ENCODE measurements at places on chromosomes 6 and 20.

- no peak for DNase-seq
These were observed 4.1 kb upstream of the BNIP5 start for GRCh38 chr6:36340618-36341454.

GRCh38 chr20:23187751-23188150, 101.6 kb upstream of the CD93 start:
- no peak for DNase-seq

GRCh38 chr6:145893586-145893985, 70.6 kb downstream of the SHPRH start:
- DNase-seq: no peak

- DNase-seq: no peak
These were observed 172.9 kb upstream of the CDYL start for GRCh38 chr6:4603291-4603690.

- DNase-seq: no peak
These were observed 20.4 kb downstream of the ZC3H12D start for GRCh38 chr6:149464411-149464810.

GRCh38 chr6:169998457-169998856, 247.0 kb downstream of the ERMARD start:
- no peak for DNase-seq

- DNase-seq: peak; percentile 49
These were observed 252.8 kb downstream of the CDH26 start for GRCh38 chr20:60210779-60211617.

- DNase-seq: no peak
These were observed 93.7 kb downstream of the PSMB1 start for GRCh38 chr6:170459451-170459850.

DNA sequence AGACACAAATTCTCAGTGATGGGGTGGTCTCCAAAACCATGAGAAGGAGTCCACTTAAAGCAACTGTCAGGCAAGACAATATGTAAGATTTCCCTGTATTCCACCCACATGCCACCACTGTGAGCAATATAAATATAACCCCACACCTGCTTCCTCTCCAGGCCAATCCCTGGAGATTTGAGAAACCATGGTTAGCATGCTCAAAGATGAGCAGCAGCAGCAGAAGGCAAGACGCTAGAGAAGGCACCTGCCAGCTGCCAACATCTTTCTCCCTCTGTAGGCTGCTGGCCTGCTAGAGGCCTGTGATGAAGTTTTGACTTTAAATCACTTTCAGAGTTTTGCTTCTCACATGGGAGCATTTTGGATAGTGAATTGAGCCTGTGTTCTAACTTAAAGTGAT, 7.9 kb upstream of the SOD2 start:
- DNase-seq: no peak

GRCh38 chr6:100260584-100260983, 204.1 kb downstream of the SIM1 start:
- no peak for DNase-seq

DNA sequence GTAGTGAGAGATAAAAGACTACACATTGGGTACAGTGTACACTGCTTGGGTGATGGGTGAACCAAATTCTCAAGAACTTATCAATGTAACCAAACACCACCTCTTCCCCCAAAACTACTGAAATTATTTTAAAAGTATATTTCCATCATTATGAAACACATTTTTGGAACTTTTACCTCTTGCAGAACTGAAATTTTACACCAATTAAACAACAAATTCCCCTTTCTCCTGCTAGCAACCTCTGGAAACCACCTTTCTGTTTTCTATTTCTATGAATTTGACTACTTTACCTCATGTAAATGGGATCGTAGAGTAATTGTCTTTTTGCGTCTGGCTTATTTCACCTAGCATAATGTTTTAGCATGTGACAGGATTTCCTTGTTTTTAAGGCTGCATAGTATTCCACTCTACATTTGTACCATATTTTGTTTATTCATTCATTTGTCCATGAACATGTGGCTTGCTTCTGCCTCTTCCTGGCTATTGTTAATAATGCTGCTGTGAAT, 149.9 kb upstream of the PHACTR1 start:
- no peak for DNase-seq

- no peak for DNase-seq
These were observed 114.8 kb upstream of the CD93 start for GRCh38 chr20:23200914-23201313.

DNA sequence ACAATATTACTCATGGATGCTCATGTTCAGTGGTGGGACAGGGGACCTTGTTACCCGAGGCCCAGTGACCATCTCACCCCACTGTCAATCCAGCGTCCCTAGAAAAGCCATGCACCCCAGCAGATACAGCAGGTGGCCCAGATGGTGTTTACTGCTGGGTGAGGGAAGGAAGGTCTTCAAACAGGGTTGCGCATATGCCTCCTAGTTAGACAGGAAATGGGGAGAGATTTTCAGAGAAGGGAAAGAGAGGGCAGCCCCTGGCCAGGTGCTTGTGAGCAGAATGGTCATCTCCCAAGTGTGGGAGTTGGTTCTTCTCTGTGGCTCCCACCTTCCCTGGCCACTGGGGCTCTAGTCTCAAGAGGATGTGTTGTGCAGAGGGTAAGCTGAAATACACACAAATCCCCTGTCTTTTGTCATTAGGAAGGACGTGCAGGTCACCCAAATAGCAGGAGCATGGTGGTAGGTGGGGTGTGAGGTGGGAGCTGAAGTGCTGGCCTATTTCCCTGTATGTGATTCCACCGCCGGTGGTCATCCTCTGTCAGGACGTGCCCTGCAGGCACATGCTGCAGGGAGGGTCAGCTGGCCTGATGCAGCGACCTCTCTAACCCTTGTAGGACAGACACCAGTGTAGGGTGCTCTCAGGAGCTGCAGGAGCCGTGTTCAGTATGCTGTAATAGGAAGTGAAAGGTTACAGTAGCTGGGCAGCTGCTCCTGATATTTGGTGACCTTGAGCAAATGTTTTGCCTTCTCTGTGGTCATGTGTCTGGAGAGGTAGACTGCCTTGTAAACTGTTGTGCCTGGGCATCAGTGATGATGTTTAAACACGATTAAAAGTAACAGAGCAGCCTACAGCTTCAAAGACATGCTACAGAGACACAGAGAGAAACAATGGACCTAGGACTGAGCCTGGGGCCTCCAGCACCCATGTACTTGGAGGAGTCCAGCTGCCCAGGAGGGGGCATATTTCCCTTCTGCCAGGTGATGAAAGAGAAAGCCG, 3.2 kb upstream of the CST3 start:
- no peak for DNase-seq

- DNase-seq: no peak
These were observed 373.8 kb downstream of the GJA1 start for GRCh38 chr6:121809211-121809610.

- no peak for DNase-seq
These were observed 135.0 kb upstream of the SLC35B3 start for GRCh38 chr6:8570256-8570920.

GRCh38 chr6:94584211-94584610, 993.1 kb upstream of the MANEA start:
- DNase-seq: no peak

- DNase-seq: no peak
These were observed 161.3 kb downstream of the MEI4 start for GRCh38 chr6:77814119-77814518.

DNA sequence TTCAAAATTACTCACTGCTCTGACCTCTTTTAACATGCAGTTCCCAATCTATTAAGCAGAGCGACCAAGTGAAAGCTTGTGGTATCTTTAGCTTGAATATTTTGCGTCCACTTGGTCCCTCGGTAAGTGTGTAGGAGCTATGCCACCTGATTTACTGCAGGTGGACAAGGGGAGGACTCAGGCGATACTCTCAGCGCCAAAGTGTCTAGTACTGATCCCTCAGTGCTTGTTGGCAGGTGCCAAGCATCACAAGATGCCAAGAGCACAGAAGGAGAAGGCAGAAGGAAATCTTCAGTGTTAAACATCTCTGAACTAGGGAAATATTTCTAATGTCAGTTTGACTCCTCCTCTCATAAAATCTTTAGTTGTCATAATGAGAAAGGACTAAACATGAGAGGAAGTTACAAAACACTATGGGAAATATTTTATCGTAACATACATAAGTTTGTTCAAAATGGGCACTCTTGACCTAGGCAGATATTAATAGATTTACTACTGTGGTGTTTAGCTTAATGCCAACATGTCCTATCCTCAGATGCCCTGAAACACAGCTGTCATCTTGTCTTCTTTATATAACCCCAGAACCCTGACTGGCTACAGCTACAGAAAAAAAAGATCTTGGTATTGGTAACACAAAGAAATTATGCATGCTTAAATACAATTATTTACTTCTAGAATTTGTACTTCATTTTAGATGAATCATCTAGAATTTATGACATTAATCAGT, 19.5 kb downstream of the NHLRC1 start:
- no peak for DNase-seq

- DNase-seq: no peak
These were observed 10.2 kb downstream of the DNPH1 start for GRCh38 chr6:43219119-43219518.

DNA sequence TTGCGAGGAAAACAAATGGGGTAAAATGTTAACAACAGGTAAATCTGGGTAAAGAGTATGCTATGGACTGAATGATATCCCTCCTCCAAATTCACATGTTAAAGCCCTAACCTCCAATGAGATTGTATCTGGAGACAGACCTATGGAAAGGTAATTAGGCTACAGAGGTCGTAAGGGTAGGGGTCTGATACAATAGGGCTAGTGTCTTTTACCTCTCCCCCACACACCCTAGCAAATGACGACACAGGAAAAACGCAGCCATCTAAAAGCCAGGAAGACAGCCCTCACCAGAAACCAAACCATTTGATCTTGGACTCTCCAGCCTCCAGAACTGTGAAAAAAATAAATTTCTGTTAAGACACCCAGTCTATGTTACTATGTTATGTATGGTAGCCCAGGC, 20.6 kb upstream of the FBXO9 start:
- no peak for DNase-seq

- no peak for DNase-seq
These were observed 90.6 kb downstream of the MAP3K4 start for GRCh38 chr6:161082215-161082614.

DNA sequence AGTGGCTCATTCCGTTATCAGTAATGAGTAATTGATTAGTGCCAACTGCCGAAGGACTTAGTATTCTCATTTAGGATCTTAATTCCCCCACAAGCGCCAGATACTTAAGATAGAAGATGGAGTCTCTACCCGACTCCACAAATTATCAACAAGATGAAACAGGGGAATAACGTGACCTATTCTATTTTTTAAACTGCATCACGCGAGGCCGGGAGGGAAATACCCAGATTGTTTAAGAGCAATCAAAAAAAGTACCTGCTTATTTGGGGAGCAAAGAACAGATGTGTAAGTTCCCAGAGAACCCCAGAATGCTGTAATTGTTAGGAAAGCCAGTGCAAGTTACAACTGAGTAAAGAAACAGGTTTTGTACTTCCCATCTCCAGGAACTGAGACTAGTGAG, 1.1 kb upstream of the MAP3K5 start:
- DNase-seq: no peak

DNA sequence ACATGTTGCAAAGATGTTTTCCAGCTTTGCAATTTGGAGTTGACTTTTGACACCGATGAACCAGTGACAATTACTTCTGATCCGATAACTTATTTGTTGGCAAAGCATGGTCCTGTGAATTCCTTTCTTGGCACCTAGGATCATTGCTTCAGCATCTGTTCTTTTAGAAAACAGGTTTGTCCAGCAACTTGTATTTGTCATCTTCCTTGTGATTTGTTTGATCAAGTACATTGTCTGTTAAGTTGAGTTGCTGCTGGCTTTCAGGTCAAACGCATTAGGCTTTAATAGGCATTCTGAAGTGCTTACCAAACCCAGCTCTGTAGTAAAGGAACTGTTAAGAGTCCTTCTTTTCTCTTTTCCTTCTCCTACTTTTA, 192.4 kb upstream of the ZNF217 start:
- DNase-seq: no peak

GRCh38 chr20:9989066-9989724, 45.6 kb upstream of the ANKEF1 start:
- DNase-seq: no peak

- DNase-seq: no peak
These were observed 190.7 kb downstream of the C6orf118 start for GRCh38 chr6:165118736-165119135.

GRCh38 chr20:17298171-17298570, 71.3 kb downstream of the PCSK2 start:
- DNase-seq: no peak

GRCh38 chr6:137122612-137123011, 50.8 kb downstream of the IL22RA2 start:
- no peak for DNase-seq

GRCh38 chr6:40425192-40425919, 161.8 kb downstream of the LRFN2 start:
- no peak for DNase-seq

DNA sequence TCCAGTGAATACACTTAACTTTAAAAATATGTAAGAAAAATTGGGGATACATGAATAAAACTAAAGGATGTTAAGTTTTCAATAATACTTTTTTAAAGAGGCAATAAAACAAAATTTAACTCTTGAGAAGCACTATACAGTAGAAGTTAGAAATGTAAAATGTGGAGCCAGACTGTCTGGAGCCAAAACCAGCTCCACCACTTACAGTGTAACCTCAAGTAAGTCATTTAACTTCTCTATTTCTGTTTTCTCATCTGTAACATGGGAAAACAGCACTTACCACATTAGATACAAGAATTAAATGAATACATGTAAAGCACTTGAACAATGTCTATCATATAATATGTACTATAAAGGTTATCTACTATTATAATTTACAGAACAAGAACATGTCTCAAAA, 6.7 kb downstream of the ATG5 start:
- no peak for DNase-seq

DNA sequence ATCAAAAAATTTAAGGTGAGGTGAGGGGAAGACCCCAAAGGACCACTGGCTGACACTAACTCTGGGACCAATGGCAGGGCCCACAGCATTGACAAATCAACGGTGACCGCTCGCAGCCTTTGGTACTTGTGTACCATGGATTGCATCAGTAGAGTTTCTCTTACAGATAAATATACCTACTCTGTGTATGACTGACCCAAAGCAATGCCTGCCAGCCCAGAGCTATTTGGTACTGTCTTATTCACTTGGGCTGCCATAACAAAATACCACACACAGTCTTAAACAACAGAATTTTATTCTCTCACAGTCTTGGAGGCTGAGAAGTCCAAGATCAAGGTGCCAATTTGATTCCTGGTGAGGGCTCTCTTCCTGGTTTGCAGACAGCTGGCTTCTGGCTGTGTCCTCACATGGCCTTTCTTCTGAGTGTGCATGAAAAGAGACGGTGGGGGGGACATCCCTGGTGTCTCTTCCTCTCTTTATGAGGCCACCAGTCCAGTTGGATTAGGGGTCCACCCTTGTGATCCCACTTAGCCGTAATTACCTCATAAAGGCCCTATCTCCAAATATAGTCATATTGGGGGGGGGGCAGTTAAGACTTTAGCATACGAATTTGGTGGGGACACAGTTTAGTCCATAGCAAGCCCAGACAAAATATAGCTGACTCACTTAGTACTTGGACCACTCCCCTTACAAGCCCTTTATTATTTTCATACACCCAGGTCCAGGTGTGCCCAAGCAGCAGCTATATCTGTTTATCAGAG, 336.3 kb downstream of the CD83 start:
- DNase-seq: peak; percentile 5

Measured in NCI-H2227 treated with DMSO at 0.1 percent for 48 hours (cell line).